ENCODE measurements at places on chromosomes 6 and 20. TPM values are rescaled to one million over a fixed set of nuclear protein-coding genes. Genes with fewer than 3 reads are reported as not detected.

Gene SPATA25
- 2.0 TPM for total RNA-seq

Gene RAB44
- 0.08 TPM for total RNA-seq

Gene SLC4A11
- total RNA-seq: 0.14 TPM

Gene ATRN
- total RNA-seq: 32.5 TPM

Gene HLA-DRA
- 99.2 TPM for total RNA-seq

Gene TREML4
- total RNA-seq: not detected

Gene SAMD10
- total RNA-seq: 5.7 TPM

Gene PTCHD4
- 0.92 TPM for total RNA-seq

Gene GGTLC1
- total RNA-seq: not detected

Gene ASF1A
- total RNA-seq: 21.7 TPM

Gene ARFGEF2
- total RNA-seq: 39.1 TPM

Gene NKX2-4
- not detected for total RNA-seq

Gene C2
- total RNA-seq: 8.9 TPM

Gene UNC5CL
- total RNA-seq: 0.60 TPM

Gene FLRT3
- 0.22 TPM for total RNA-seq

Gene TCP11
- total RNA-seq: not detected

Gene ELOVL5
- total RNA-seq: 28.0 TPM

All from Right ventricle myocardium inferior (tissue), 1 donor.